ENCODE measurements at places on chromosomes 7 and 10. TPM values are rescaled to one million over a fixed set of nuclear protein-coding genes. Genes with fewer than 3 reads are reported as not detected.

Gene NOS3
- total RNA-seq: 9.8 TPM

Gene NAT16
- total RNA-seq: not detected

Gene NCF1
- total RNA-seq: 0.90 TPM

DNA sequence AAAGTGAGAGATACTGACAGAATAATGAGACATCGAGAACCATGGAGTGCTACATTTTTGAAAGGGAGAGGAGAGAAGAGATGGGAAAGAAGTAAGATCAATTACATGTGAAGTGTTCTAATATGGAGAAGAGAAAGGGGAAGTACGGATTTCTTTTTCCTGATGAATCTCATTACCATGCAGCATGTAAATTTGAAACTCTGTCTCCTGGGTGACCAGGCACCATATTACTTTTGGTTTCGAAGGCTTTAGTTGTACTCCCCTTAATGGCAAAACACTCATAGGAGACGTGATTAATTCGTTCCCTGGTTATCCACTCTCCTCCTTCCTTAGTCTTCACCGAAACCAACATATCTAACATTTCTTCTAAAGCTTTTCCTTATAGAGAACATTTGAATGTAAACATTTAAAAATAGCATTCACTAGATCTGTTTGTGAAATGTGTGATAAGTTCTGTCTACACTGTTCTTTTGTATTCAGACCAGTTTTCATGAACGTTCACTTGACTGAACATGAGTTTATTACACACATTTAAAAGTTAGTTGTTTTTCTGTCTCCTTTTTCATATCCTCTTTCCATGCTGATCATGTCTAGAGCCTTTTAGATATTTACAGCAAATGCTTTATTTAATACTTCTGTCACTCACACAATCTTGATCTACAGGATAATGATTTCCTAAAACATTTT is 80.2 kb upstream of the MSRB2 start:
- DNase-seq: no peak

DNA sequence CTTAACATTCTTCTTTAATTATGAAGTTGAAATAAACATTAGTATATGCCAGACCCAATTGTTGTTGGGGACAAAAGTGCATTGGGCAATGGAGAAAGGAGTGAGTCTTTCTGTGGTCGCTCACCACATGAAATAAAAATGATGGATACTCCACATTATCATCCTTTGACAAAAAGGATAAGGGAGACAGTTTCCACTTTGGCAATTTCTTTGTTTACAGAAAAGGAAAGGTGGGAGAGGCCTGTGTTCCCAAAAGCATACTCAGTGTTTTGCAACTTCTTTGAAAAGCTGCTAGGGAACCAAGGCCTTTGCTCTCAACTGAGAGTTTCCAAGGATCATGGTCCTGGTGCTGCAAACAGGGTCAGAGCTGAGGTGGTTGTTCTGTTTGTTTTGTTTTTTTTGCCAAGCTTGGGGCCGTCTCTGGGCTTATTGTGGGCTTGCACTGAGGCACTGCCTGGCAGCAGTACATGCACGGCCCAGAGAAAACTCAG is 341.9 kb downstream of the TNS3 start:
- DNase-seq: no peak

- no peak for DNase-seq
Observed at GRCh38 chr7:12610899-12611298, 40.4 kb downstream of the SCIN start.

DNA sequence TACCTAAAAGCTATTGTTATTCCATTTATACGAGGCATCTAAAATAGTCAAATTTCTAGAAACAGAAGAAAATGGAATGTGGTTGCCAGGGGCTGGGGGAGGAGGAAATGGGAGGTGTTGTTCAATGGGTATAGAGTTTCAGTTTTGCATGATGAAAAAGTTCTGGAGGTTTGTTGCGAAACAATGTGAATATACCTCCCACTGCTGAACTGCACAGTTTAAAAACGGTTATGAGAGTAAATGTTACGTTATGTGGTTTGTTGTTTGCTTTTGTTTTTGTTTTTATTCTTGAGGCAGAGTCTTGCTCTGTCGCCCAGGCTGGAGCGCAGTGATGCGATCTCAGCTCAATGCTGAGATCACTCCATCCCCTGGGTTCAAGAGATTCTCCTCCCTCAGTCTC is 64.9 kb upstream of the NRBF2 start:
- DNase-seq: no peak

All from activated T-helper 2 cell treated with anti-CD3 and anti-CD28 coated beads, Interferon-gamma antibody, Interleukin-2, Interleukin-4, amounts not matched to agents 10 μg/mL and 5 μg/mL and 100 μg/mL, durations not matched to agents 14 hours and 24 hours and 36 hours (primary cell).